Lung (tissue), 17 donors: ENCODE measurements at places on chromosomes 7 and 10. TPM values are rescaled to one million over a fixed set of nuclear protein-coding genes. Genes with fewer than 3 reads are reported as not detected.

The PRSS37 gene
- total RNA-seq = not detected

The NUTM2A gene
- 1.5 TPM for total RNA-seq

The DKK1 gene
- total RNA-seq = 9.2 TPM

- no peak for DNase-seq
These were observed 182.6 kb upstream of the TMEM106B start for GRCh38 chr7:12028508-12028907.

DNA sequence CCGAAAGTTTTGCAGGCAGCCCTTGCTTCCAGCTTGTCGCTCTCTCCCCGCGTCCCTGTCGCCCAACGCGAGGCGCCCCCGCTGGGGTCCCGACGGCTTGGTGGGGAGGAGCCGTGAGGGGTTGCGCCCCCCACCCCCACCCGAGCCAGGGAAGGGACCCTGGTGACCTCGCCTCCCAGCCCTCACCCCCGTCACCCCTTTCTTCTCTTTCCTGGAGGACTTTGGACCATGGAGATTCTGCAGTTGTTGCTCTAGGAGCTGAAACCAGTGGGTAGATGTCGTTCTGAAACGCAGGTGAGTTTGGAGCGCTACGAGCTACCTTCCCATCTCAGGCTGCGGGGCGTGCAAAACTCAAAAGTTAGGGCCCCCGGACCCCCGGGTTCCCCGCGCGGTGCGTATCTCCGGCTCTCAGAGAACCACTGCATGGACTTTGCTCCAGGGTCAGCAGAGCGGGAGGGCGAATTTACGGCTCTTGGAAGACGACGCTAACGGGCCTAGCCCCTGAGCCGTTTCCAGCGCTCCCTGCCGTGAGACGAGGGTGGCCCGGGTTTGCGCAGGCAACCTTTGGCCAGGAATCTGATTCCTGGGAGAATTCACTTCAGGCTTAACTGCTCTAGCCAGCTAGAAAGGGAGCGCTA lies 684 bp upstream of the ATXN7L1 start:
- DNase-seq = peak; percentile 57

The AGR3 gene
- total RNA-seq = 195 TPM

DNA sequence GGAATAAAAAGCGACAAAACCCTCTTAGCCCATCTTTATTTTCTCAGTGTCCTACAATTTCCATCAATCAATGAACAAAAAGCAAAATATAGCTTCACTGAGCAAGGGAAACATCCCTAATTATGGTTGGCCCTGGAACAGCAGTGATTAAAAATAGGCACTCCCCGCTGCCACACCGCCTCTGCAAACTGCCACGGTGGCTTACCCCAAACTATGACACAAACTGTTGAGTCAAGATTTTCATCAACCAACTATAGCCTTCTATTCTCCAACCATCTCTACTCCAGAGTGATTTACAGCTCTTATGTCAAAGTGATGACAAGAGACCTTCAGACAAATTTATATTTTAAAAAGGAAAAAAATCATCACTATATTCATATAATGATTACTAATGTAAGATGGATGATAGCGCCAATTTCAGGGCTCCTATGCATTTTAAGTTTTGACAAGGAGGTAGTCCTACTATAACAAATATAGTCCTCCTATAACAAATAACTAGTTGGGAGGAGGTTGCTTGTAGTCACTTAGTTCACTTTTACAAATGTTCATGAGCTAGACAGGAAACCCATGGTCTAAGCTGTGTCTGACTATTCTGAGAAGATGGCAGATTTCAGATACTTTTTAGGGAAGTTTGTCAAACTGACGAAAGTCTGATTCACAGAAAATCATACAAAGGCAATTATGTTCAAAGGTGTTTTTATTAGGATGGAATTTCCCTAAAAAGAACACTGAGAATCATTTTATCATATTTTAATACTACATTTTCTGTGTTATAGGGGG lies 26.3 kb downstream of the DENND11 start:
- DNase-seq = no peak

GRCh38 chr7:154578336-154578735 lies 424.6 kb downstream of the PAXIP1 start:
- DNase-seq = no peak

GRCh38 chr7:27260211-27260610 lies 17.6 kb downstream of the EVX1 start:
- DNase-seq = no peak

DNA sequence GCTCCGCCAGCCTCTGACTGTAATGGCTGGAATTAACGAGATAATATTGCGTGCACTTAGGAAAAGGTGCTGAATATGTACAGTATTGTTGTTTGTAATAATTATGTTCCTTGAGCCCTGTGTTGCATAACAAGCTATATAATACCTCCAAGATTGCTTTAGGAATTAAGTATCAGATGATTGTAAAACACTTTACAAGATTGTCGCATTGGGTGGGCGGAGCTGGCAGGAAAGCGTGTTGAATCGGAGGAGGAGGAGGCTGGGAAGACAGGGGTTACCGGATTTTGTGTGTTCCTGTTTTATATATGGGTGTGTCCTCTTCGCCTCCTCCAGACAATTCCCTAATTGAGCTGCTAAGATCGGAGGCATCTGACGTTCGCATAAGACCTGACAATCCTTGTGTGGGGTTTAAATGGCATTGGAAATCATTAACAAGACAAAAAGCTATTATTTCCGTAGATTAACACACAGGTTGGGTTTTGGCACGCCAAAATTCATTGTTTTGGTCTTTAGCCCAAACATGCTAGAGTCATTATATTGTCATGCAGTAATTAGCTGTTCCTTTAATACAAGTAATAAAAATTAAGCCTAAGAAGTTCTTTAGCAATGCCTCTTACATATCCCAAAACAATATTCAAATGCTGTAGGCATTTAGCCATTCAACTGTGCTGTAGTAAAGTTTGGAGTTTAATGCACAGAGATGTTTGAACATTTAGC lies 192.9 kb upstream of the SH2B2 start:
- no peak for DNase-seq

- DNase-seq = no peak
These were observed 224.6 kb upstream of the ZWINT start for GRCh38 chr10:56585447-56586171.

The TMEM176A gene
- 33.1 TPM for total RNA-seq

DNA sequence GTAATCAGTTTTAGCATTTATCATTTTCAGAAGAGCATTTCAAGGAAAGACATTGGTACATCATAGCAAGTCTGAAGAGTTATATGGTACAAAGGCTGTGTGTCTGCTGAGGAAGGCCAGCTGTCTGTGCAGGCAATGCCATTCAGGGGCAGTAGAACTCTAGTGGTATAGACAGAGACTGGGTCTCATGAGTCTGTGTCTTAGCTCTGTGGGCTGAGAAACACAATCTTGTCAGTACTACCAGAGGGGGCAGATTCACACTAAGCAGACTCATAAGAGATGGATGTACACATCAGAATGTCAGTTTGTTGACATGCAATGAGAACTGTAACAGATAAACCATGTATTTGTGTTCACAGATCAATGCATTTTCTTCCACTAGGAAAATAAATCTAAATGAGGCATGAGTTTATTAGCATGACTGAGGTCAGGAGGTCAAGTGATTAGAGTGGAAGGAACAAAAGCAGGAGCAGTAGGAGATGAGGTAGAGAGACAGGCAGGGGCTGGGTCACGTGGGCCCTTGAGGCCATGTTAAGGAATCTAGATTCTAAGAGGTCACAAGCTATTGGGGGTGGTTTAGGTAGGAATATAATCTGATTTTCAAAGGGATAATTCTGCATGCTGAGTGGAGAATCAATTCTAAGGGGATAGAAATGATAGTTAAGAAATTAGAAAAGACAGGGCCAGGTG lies 7.5 kb upstream of the GGCT start:
- no peak for DNase-seq

DNA sequence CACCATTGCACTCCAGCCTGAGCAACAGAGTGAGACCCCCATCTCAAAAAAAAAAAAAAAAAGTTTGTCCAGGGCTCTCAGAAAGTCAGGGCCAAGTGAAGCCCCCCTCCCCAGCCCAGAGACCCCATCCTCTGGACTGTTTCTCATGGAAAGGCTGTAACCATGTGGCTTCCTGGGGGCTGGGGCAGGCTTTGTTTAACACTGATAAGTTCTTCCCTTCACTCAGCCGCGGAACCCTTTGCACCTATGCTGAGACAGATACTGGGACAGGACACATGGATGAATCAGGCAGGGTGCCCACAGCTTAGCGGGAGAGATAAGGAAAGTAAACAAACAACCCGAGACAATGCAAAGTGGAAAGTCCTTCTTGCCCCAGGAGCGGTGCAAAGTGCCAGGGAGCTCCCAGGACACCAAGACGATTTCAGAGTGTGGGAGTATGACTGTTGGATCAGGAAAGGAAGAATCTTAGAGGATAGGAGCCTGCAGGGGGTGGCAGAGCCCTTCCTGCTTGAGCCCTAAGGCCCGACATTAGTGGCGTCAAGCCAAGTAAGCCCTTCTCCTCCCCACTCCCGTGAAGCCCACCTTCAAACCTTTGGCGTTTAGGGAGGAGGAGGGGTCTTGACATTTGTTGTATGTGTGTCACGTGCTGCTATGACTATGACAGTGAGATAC lies 11.6 kb downstream of the MLXIPL start:
- no peak for DNase-seq

GRCh38 chr7:27920281-27920946 lies 180.5 kb downstream of the TAX1BP1 start:
- no peak for DNase-seq

- DNase-seq = peak; percentile 31
These were observed 3.5 kb downstream of the DLX5 start for GRCh38 chr7:97020996-97021746.

The DYDC2 gene
- total RNA-seq = 8.6 TPM

The SPDYE2B gene
- total RNA-seq = not detected

The IL15RA gene
- 40.0 TPM for total RNA-seq

- DNase-seq = peak; percentile 4
These were observed 31.6 kb upstream of the ZNF746 start for GRCh38 chr7:149529136-149529718.

The EPO gene
- not detected for total RNA-seq

DNA sequence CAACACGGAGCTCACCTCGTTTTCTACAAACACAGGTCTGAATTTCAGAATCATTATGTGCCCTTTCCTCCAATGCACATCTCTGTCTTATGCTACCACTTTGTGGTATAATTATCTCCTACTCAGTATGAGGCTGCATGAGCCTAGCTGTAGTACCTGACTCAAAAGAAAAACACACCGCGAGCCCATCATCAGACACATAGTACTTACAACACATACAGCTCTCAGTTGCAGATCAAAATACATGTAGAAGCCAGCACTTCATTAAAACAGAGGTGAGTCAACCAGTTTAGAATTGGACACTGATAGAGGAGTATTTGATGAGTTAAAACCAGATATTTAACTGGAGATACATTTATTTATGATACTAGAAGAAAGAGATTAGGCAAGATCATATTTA lies 1.4 kb upstream of the RTKN2 start:
- no peak for DNase-seq

The GPR37 gene
- total RNA-seq = 2.8 TPM

The ELN gene
- 274 TPM for total RNA-seq

GRCh38 chr10:30857803-30858202 lies 173.9 kb downstream of the ZNF438 start:
- peak; percentile 73 for DNase-seq

DNA sequence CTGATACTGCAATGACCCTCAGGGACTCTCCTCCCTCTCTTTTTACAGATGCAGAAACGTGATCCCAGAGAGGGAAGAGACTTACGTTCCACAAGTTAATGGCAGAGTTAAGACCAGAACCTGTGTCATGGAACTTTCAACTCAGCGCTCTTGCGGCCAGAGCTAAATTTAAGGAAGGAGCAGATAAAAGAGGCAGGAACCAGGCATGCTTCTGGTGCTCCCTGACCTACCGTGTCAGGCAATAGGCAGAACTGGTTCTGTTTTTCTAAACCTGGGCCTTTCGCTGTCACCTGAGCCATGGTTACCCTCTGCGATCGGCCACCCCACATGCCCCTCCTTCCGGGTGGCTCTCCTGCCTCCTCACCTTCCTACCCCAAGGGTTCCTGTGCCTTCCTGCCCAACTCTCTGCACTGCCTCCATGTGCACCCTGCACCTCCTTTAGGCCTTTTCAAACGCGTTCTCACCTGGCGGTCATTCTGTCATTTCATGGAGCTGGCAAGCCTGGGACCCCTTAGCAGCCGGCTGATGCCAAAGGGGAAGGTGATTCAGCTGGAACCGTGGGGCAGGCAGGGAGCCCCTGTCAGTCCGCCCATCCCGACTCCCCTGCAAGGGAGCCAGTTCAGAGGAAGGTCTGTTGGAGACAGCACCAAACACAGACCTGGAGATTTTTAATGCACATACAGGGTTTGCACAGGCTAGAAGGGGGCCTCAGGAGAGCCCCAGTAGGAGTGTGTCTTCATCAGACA lies 7.7 kb upstream of the GBX1 start:
- DNase-seq = no peak

DNA sequence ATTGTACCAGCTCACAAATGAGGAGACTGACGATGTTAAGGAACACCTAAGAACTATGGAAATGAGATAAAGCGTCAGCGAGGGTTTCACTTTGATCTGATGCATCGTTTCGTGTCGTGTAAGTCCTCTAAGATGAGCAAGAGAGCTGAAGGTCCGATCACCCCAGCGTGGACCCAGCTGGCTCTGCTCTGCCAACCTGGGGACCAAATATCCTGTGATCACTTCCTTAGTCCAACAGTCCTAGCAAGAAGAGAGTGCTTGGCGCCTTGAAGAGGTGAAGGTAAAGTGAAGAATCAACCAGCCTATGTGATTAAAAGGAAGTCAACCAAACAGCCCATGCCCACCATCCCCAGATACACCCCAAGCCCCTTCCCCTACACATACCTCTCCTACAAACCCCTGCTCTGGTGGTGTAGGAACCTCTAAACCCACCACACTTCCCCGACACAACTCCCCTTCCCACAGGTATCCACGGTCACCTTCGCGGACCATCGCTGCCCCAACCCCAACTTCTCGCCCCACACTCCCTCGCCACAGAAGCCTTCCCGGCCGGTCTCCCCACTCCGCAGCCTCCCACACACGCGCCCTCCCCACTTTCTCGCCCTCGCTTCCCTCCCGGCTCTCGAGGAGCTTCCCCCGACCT lies 722 bp downstream of the UPF2 start:
- peak; percentile 14 for DNase-seq

DNA sequence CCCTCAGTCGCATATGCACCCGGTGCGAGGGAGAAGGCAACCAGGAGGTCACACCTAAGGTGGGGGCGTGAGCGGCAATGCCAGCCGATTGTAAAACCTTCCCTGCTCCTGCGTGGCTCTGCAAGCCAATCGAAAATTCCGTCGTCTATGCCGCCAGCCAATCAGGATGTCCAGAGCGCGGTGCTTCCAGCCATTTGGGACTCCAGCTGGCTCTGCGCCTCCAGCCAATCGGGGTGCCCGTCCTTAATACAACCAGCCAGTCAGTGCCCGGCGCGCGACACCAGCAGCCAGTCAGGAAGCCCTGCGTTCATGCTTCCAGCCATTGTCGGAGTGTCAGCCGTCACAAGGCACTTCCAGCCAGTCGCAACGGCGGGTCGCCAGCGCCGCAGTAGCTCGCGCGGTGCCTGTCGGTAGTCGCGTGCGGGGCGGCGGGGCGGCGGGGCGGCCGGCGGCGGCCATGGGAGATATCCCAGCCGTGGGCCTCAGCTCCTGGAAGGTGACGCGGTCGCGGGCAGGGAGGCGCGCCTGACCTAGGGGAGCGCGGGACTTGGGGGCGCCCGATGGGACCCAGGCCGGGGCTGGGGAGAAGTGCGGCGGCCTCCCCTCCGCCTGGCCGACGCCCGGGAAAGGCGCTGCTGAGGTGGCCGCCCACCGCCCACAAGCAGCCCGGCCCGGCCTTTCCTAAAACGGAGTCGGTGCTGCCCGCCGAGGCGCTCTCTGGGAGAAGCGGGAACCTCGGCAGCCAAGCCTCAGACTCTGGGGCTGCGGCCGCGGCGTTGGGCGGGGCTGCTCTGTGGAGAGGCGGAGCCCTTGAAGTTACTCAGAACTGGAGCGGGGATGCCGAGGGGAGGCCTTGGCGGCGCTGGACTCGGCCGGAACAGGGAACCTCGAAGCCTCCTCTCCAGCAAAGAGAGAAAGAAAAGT lies at the start of gene AKR1E2:
Gene AKR1E2, plus strand, starts transcription at position 340 of the 924 bp plus-strand sequence. Its CDS starts 118 bp downstream, at position 458.
- DNase-seq = peak; percentile 90

The MMD2 gene
- not detected for total RNA-seq
